ENCODE measurements at places on chromosomes 12 and 14. TPM values are rescaled to one million over a fixed set of nuclear protein-coding genes. Genes with fewer than 3 reads are reported as not detected.

The SERPINA9 gene
- not detected for total RNA-seq

The LHX5 gene
- 0.47 TPM for total RNA-seq

The STAB2 gene
- not detected for total RNA-seq

The CD163L1 gene
- total RNA-seq: 0.22 TPM

The ACVRL1 gene
- total RNA-seq: not detected

The IFI27 gene
- total RNA-seq: 0.76 TPM

The ERBB3 gene
- 52.4 TPM for total RNA-seq

The PRB2 gene
- total RNA-seq: not detected

The GNB3 gene
- 9.0 TPM for total RNA-seq

The NKX2-1 gene
- total RNA-seq: not detected

GRCh38 chr14:75969126-75969525, 12.7 kb downstream of the TGFB3 start:
- no peak for DNase-seq

DNA sequence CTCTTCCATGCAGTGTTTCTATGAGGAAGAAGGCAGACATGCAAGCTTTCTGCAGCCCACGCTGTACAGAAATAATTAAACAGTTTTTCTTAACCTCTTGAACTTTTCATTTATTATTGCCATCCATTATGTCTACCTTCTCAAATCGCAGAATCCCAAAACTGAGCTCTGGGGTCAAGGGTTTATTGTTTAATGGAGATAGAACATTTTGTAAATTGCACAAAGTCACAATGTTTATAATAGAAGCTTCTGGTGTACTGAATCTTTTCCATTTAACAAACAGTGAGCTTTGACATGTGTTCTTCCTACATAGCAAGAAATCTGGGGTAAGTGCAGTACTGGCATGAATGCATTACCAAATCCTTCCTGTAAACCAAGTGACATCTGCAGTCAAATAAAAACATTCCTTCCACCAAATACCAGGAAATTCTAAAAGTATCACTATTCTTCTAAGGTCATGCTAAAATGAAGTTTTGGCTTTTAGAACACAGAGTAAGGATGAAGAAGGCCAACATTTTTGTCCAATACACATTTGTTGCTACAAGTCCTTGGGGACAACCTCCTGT, 385.3 kb upstream of the DDHD1 start:
- DNase-seq: no peak

DNA sequence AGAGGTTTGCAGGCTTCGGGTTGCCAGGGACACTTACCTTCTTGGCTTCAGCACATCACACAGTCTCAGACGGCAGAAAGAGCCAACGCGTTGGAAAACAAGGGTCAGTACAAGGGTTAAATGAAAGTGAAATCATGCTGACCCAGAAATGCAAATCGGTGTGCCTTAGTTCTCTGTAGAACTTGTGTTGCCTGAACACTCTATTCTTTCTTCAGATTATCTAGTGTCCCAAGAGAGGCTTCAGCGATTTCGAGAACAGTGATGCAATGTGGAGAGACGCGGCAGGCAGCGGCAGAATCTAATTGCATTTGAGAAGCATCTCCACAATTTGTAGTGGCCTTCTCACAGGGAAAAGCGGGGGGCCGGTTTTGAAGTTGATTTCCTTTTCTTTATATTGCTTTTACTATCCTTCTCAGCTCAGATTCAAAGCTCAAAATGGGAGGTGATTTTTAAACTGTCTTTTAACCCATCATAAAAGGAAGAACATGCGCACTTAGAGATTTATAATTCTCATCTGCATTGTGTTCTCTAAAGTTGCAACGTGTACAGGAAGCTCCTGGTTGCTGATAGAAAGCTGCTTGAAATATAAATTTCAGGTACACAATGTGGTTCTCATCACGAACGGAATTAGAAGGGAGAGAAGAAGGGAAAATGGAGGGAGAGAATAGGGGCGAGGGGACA, 67.8 kb upstream of the EGLN3 start:
- DNase-seq: no peak

- no peak for DNase-seq
Measured at GRCh38 chr14:24913021-24913420, 136.9 kb downstream of the STXBP6 start.

DNA sequence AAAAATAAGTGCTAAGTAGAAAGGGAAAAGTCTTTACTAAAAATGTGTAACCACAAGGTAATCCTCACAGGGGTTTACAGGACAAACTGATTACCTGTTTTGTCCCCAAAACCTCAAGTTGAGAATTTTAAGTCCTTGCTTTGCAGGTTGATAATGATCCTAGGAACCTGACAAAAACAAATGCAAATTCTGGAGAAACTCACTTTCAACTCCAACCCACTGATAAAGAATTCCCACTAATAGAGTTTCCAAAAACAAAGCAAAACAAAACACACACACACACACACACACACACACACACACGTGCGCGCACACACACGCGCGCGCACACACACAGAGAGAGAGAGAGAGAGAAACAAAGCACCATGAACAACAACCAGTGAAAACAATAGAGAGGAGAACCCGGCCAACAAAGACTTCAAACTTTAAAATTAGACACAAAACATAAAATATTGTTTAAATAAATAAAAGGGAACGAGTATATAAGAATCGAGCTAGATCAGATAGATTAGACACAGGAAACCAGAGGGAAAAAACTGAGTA, 187.0 kb upstream of the FOXN3 start:
- no peak for DNase-seq

DNA sequence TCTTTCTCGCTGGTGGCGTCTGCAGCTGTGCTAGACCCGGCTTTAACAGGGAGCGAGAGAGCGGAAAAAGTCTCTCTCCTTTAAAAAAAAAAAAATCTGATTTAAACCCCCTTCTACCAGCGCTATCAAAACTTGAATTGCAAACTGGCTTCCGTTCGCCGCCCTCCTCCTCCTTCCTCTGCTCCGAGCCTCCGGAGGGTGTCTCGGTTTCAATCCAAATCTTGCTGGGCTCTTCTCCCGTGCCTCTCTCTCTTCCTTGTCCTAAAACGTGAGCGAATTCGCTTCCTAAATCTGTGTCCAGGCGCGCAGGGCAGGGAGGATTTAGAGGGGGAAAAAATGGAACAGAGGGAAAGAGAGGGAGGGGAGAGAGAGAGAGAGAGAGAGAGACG, 272 bp downstream of the TBX3 start:
- DNase-seq: no peak

DNA sequence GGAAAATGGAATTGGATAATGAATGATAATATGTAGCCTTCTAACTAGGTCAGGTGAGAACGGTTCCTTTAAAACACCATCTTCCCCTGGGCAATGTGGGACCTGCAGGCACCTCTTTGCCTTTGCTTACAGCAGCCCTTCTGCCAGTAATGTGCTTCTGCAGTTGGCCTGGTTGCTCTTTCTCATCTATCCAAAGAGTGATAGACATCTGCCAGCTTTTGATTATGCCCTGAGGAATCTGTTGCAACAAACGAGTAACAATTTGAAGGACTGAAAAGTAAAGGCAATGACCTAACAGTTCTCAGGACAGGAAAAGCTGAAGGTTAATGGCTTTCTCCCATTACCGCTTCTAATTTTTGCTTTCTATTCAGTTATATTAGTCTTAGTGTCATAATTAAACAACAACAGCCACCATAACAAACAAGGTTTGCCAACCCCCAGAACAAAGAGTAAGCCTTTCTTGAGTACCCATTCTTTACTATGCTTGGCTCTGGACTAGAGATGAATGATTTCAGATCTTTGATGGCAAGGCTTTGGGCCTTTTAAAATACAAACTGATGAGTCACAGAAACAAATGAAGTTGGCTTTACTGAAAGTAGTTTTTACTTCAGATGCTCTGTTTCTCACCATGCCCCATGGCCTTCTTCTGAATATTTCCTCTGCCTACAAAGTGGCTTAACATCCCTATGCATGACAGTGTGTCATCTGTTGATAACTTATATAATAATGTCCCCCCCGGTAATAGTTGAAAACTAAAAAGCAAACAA, 76.1 kb upstream of the KRR1 start:
- DNase-seq: no peak

GRCh38 chr14:32702562-32702961, 236.1 kb upstream of the NPAS3 start:
- no peak for DNase-seq

- no peak for DNase-seq
Measured at GRCh38 chr14:36955376-36955775, 217.0 kb downstream of the SLC25A21 start.

DNA sequence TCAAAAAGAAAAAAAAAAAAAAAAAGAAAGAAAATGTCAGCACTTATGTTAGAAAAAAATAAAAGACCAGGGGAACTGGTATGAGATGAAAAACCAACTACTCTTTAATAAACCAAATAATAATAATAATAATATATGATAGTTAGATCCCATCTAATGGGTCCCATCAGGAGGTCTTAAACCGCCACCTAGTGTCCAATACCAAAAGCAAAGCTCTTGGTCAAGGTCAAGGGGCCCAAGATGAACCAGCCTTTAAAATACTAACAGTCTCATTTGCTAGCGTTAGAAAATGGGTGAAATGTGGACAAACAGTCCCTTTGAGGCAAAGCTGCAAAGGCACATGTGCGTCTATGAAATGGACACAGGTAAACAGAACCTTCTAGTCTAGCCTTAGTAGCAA, 12.3 kb downstream of the BRAP start:
- DNase-seq: no peak

GRCh38 chr12:109621901-109622364, 48.3 kb downstream of the MVK start:
- DNase-seq: no peak

DNA sequence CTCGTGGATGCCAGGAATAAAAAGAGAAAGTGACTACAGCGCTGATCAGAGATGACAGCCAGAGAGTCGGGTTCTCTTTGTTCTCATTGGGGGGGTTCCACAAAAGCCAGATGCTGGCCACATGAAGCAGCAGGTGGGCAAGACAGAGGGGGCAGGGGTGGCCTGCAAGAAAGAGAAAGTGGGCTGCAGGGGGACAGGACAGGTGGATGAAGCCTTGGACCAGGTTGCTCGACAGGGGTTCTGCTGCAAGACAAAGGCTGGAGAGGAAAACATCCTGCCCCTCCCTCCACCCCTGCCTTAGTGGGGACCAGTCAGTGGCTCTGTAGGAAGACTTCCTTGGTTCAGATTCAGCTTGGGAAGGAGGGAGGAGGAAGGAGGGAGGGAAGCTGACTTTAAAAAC, 126.2 kb downstream of the KSR2 start:
- no peak for DNase-seq

- DNase-seq: no peak
Measured at GRCh38 chr12:15829255-15829654, 40.1 kb upstream of the EPS8 start.

GRCh38 chr14:95048771-95049312, 108.5 kb downstream of the DICER1 start:
- no peak for DNase-seq

DNA sequence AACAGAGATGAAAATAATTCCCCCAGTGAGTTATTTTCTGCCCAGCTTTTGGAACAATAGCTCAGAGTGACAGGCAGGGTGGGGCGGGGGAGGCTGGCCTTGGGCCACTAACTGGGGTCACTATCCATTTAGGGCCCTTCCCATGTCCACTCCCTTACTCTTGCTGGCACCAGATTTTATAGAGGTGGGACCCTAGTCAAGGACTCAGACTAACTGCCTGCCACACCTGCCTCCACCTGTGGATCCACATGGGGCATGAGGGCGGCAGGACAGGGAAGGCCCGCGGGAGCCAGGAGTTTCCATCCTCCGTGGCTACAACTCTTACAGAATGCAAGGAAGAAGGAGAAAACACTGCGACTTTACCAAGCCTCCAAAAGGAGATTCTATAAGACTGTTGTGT, 10.1 kb downstream of the VDR start:
- no peak for DNase-seq

DNA sequence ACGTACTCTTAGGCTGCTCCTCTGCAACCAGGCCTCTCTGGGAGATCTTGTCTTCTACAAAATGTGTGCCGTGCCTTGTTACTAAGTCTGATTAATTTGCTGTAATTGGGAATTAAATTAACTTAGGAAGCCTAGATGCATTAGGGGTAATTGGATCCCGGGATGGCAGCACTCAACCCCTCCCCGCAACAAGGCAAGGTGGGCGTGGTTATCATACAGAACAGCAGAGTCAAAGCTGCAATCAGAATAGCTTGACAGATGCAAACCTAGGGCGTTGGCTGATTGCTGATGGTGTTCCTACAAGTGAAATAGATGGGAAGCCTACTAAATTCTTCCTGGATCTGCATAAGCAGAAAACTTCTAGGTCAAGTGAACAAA, 34.5 kb upstream of the NFYB start:
- peak; percentile 34 for DNase-seq

- DNase-seq: no peak
Measured at GRCh38 chr12:122847921-122848421, 12.7 kb downstream of the HIP1R start.

GRCh38 chr12:131315601-131316000, 361.9 kb downstream of the ADGRD1 start:
- DNase-seq: no peak

- DNase-seq: no peak
Measured at GRCh38 chr12:26204612-26205289, 9.4 kb downstream of the SSPN start.

DNA sequence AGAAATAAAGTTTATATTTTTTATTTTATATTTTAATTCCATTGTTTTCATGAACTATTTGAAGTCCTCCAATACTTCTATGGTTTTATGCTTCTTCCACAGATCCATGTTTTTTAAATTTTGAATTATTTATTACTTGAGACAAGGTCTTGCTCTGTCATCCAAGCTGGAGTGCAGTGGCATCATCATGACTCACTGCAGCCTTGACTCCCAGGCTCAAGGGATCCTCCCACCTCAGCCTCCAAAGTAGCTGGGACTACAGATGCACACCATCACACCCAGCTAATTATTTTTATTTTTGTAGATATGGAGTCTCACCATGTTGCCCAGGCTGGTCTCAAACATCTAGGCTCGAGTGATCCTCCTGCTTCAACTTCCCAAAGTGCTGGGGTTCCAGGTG, 28.8 kb upstream of the DLGAP5 start:
- no peak for DNase-seq

All from H1 (cell line).